ENCODE measurements at places on chromosomes 3 and 15. TPM values are rescaled to one million over a fixed set of nuclear protein-coding genes. Genes with fewer than 3 reads are reported as not detected.

DNA sequence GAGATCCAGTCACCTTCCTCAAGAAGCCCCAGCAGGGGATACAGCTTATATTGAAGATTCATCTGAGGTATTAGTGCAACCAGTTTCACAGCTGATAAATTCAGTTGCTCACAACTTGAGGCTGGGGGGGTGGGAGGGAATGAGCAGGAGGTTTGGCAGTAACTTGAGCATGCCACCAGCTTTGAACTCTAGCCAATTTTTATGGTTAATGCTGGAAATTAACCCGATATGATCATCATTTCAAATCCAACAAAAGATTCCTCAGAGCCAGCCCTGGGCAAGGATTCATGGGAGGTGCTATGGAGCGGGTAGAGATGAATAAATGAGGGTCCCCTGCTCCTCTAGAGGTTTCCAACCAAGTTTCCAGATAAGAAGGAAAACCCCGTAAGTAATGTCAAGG lies 73.1 kb upstream of the HES1 start:
- no peak overlapping the region for H3K4me3 ChIP-seq
- peaks cover 8% of the 10 kb centered on the region for H3K4me1 ChIP-seq
- DNase-seq, result no peak
- H3K27ac ChIP-seq, result no peak overlapping the region
- H3K27me3 ChIP-seq, result no peaks in the 10 kb centered on the region
- H3K36me3 ChIP-seq, result no peaks in the 10 kb centered on the region

GRCh38 chr15:98956796-98957553 lies 50.6 kb downstream of the PGPEP1L start:
- H3K27me3 ChIP-seq, result no peaks in the 10 kb centered on the region
- no peak for DNase-seq
- peaks cover 45% of the 10 kb centered on the region for H3K4me1 ChIP-seq
- H3K36me3 ChIP-seq, result peaks cover 24% of the 10 kb centered on the region
- no peak overlapping the region for H3K4me3 ChIP-seq

- H3K27ac ChIP-seq, result no peak overlapping the region
- no peaks in the 10 kb centered on the region for H3K27me3 ChIP-seq
- H3K36me3 ChIP-seq, result no peaks in the 10 kb centered on the region
- DNase-seq, result no peak
Measured at GRCh38 chr15:97501291-97501690, 459.2 kb upstream of the ARRDC4 start.

- no peak overlapping the region for H3K4me3 ChIP-seq
- DNase-seq, result no peak
- H3K27ac ChIP-seq, result no peak overlapping the region
- no peaks in the 10 kb centered on the region for H3K27me3 ChIP-seq
- no peaks in the 10 kb centered on the region for H3K4me1 ChIP-seq
Measured at GRCh38 chr3:87350367-87351199, 74.2 kb upstream of the POU1F1 start.

- peak; percentile 74 for DNase-seq
- no peaks in the 10 kb centered on the region for H3K36me3 ChIP-seq
- H3K4me1 ChIP-seq, result no peaks in the 10 kb centered on the region
- H3K27ac ChIP-seq, result peak overlapping the region; percentile 93
- H3K27me3 ChIP-seq, result no peaks in the 10 kb centered on the region
- peak overlapping the region; percentile 79 for H3K4me3 ChIP-seq
Measured at GRCh38 chr3:134249935-134250716, 533 bp downstream of the RYK start.

DNA sequence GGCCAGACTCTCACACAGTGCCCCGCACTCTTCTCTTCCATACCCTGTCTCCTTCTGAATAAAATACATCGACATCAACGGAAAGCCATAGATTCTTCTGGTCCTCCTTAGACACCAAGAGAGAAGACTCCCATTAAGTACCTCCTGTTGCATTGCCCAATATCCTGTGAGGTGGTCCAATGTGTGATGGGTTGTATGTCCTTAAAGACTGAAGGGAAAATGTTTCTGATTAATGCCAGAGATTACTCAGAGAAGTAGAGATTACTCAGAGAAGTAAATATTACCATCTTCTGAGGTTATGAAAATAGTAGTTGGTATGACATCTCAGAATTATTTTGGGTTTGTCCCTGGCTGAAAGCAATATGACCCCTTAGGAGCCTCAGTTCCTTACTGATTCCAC lies 60.8 kb upstream of the GALNT15 start:
- no peak overlapping the region for H3K27ac ChIP-seq
- H3K36me3 ChIP-seq, result no peaks in the 10 kb centered on the region
- no peaks in the 10 kb centered on the region for H3K27me3 ChIP-seq
- no peaks in the 10 kb centered on the region for H3K4me1 ChIP-seq
- no peak for DNase-seq

GRCh38 chr15:70717237-70717793 lies 46.0 kb downstream of the UACA start:
- H3K27ac ChIP-seq, result peak overlapping the region; percentile 61
- no peaks in the 10 kb centered on the region for H3K4me1 ChIP-seq
- no peak overlapping the region for H3K4me3 ChIP-seq
- H3K27me3 ChIP-seq, result no peaks in the 10 kb centered on the region

- no peak for DNase-seq
- peak overlapping the region; percentile 58 for H3K4me3 ChIP-seq
- H3K27me3 ChIP-seq, result peaks cover 14% of the 10 kb centered on the region
- no peak overlapping the region for H3K27ac ChIP-seq
Measured at GRCh38 chr3:152839511-152839910, 4.6 kb downstream of the P2RY1 start.

DNA sequence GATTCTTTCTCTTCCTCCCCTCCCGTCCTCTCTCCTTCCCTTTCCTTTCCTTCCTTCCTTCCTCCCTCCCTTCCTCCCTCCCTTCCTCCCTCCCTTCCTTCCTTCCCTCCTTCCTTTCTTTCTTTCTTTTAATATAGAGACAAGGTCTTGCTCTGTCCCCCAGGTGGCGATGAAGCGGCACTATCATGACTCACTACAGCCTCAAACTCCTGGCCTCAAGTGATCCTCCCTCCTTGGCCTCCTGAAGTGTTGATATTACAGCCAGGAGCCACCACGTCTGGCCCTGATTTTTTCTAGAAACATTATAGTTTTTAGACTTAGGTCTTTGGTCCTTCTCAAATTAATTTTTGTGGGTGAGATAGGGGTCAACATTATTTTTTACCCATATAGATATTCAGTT lies 15.5 kb downstream of the GRM2 start:
- no peaks in the 10 kb centered on the region for H3K27me3 ChIP-seq
- DNase-seq, result no peak
- H3K27ac ChIP-seq, result no peak overlapping the region
- H3K4me3 ChIP-seq, result no peak overlapping the region
- no peaks in the 10 kb centered on the region for H3K4me1 ChIP-seq
- no peaks in the 10 kb centered on the region for H3K36me3 ChIP-seq

- no peaks in the 10 kb centered on the region for H3K27me3 ChIP-seq
- H3K4me1 ChIP-seq, result no peaks in the 10 kb centered on the region
- no peak for DNase-seq
- no peak overlapping the region for H3K4me3 ChIP-seq
- no peak overlapping the region for H3K27ac ChIP-seq
Measured at GRCh38 chr3:66312039-66312438, 91.2 kb downstream of the SLC25A26 start.

DNA sequence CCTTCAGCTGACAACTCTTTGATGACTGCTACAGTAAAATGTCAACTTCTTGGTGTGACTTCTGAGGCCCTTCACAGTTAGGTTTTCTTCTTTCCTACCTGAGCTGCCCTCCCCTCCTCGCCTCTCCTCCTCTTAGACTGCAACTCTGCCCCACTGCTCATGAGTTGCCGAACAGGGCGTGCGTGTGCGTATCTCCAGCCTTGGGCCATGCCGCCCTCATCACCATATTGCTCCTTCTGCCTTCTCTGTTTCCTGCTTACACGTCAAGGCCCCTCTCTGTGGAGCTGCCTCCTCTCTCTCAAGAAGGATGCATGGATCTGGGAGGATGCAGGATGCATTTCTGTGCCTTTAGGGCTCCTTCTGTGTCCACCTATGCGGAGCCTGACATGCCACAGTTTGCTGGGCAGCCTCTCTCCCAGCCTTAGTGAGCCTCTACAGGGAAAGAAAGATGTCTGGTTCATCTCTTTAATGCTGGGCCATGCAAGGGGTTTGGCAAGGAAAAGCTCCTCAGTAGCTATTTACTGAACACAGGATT lies 205.9 kb downstream of the RPLP1 start:
- no peak for DNase-seq
- no peak overlapping the region for H3K27ac ChIP-seq
- peaks cover 22% of the 10 kb centered on the region for H3K27me3 ChIP-seq
- no peaks in the 10 kb centered on the region for H3K36me3 ChIP-seq
- H3K4me1 ChIP-seq, result no peaks in the 10 kb centered on the region
- H3K4me3 ChIP-seq, result no peak overlapping the region

GRCh38 chr3:24601066-24601939 lies 106.7 kb upstream of the THRB start:
- H3K4me1 ChIP-seq, result no peaks in the 10 kb centered on the region
- H3K27ac ChIP-seq, result no peak overlapping the region
- DNase-seq, result no peak
- H3K27me3 ChIP-seq, result no peaks in the 10 kb centered on the region
- no peaks in the 10 kb centered on the region for H3K36me3 ChIP-seq

- DNase-seq, result no peak
- H3K27ac ChIP-seq, result no peak overlapping the region
- no peaks in the 10 kb centered on the region for H3K36me3 ChIP-seq
- no peaks in the 10 kb centered on the region for H3K4me1 ChIP-seq
Measured at GRCh38 chr3:24937228-24937627, 442.6 kb upstream of the THRB start.

DNA sequence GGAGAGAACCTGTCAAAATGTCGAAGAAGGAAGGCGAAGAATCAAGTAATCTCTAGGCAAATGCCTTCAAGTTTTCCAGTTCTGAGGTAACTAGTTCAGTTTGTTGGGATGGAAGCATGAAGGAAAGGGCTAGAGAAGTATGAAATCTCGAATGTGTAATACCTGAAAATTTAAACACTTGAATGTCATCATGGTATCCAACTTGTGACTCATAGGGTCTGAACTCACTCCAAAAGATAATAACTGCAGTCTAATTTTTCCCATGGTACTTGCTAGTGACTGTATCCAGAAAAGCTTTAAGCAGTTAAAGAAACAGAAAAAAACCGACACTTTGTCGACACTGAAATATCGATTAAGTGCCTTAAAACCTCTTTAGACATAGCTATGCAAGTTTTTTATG lies 102.9 kb upstream of the CHRM5 start:
- peak overlapping the region; percentile 39 for H3K27ac ChIP-seq
- H3K4me1 ChIP-seq, result peaks cover 14% of the 10 kb centered on the region
- no peak overlapping the region for H3K4me3 ChIP-seq
- no peaks in the 10 kb centered on the region for H3K27me3 ChIP-seq
- no peak for DNase-seq

DNA sequence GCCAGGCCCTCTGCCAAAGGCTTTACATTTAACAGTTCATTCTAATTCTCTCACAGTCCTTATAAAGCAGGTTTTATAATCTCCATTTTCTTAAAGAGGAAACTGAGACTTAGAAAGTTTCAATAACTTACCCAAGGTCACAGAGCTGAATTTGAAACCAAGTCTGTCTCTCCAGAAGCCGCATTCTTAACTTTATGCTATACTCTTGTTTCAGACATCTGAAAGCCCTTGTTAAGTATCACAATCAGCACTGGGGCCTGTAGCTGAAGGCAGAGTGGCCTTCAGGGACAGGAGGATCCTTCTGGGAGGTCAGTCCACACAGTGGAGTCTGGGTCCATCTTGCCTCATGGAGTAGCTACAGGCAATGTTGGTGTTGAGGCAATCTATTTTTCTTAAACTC lies 27.9 kb downstream of the LRRN1 start:
- H3K36me3 ChIP-seq, result no peaks in the 10 kb centered on the region
- H3K27me3 ChIP-seq, result no peaks in the 10 kb centered on the region
- no peak overlapping the region for H3K4me3 ChIP-seq

GRCh38 chr15:43230640-43231115 lies 9.9 kb upstream of the EPB42 start:
- H3K36me3 ChIP-seq, result no peaks in the 10 kb centered on the region
- DNase-seq, result peak; percentile 72
- H3K4me1 ChIP-seq, result no peaks in the 10 kb centered on the region
- H3K4me3 ChIP-seq, result no peak overlapping the region
- H3K27ac ChIP-seq, result no peak overlapping the region

DNA sequence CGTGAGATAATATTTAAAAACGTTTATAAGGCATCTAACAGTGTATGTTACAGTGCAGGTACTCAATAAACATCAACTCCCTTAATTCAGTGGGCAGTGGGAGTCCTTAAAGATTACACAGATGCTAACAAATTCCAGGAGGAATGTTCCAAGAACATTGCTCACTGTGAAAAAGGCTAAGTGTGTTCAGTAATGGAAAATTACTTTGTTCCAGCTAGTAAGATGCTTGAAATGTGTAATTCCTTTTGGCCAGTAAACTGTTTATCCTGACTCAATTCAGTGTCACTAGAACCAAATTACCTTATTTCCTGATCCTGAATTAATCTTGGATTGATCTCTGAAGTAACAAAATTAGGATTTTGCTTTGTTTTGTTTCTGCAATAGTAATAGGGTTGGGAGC lies 54.2 kb upstream of the SEMA6D start:
- no peak for DNase-seq
- H3K4me3 ChIP-seq, result no peak overlapping the region
- no peaks in the 10 kb centered on the region for H3K36me3 ChIP-seq
- no peak overlapping the region for H3K27ac ChIP-seq
- no peaks in the 10 kb centered on the region for H3K4me1 ChIP-seq

GRCh38 chr3:134066651-134067530 lies 37.2 kb upstream of the SLCO2A1 start:
- DNase-seq, result no peak
- H3K4me1 ChIP-seq, result no peaks in the 10 kb centered on the region
- H3K27ac ChIP-seq, result no peak overlapping the region
- no peaks in the 10 kb centered on the region for H3K36me3 ChIP-seq
- no peak overlapping the region for H3K4me3 ChIP-seq
- no peaks in the 10 kb centered on the region for H3K27me3 ChIP-seq

- no peak overlapping the region for H3K4me3 ChIP-seq
- no peak for DNase-seq
- no peaks in the 10 kb centered on the region for H3K36me3 ChIP-seq
- H3K27ac ChIP-seq, result no peak overlapping the region
Measured at GRCh38 chr3:17980863-17981262, 238.4 kb upstream of the TBC1D5 start.

Gene SPSB4
- total RNA-seq, result 0.16 TPM

Gene GOLGA8T
- total RNA-seq, result 0.49 TPM

Gene AP4E1
- total RNA-seq, result 7.8 TPM

Gene DOCK3
- total RNA-seq, result 1.8 TPM

Gene TRAT1
- 0.27 TPM for total RNA-seq

Gene ARIH2
- total RNA-seq, result 128 TPM

Gene ATP13A4
- 0.55 TPM for total RNA-seq

Gene GRM7
- total RNA-seq, result 0.28 TPM

Gene HCLS1
- 51.4 TPM for total RNA-seq

Gene CLDN1
- 0.36 TPM for total RNA-seq

Measured in sigmoid colon (tissue), 7 donors.